ENCODE measurements at places on chromosomes 2 and 18. TPM values are rescaled to one million over a fixed set of nuclear protein-coding genes. Genes with fewer than 3 reads are reported as not detected.

- no peak overlapping the region for H3K4me3 ChIP-seq
- DNase-seq: no peak
- no peak overlapping the region for H3K27ac ChIP-seq
Measured at GRCh38 chr2:205806143-205806905, 124.0 kb downstream of the NRP2 start.

DNA sequence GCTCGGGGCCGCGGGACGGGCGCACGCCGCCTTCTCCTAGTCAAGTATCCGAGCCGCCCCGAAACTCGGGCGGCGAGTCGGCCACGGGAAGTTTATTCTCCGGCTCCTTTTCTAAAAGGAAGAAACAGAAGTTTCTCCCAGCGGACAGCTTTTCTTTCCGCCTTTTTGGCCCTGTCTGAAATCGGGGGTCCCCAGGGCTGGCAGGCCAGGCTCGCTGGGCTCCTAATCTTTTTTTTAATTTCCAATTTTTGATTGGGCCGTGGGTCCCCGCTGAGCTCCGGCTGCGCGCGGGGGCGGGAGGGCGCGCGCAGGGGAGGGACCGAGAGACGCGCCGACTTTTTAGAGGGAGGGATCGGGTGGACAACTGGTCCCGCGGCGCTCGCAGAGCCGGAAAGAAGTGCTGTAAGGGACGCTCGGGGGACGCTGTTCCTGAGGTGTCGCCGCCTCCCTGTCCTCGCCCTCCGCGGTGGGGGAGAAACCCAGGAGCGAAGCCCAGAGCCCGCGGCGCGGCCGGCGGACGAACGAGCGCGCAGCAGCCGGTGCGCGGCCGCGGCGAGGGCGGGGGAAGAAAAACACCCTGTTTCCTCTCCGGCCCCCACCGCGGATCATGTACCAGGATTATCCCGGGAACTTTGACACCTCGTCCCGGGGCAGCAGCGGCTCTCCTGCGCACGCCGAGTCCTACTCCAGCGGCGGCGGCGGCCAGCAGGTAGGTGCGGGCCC, 617 bp downstream of the FOSL2 start:
- peaks cover 30% of the 10 kb centered on the region for H3K4me1 ChIP-seq
- no peak overlapping the region for H3K4me3 ChIP-seq
- peaks cover 11% of the 10 kb centered on the region for H3K36me3 ChIP-seq
- H3K27ac ChIP-seq: no peak overlapping the region

DNA sequence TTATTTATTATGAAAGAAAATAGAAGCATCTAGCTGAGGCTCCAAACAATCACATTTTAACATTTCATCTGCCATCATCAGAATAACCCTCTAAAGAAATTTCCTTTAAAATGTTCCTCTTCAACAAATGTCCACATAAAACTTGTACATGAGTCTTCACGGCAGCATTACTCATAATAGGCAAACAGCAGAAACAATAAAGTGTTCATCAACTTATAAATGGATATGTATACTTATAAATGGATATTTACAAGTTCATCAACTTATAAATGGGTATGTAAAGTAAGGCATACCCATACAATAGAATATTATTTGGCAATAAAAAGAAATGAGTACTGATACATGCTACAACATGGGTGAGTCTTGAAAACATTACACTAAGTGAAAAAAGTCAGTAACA, 33.5 kb upstream of the ASNSD1 start:
- no peaks in the 10 kb centered on the region for H3K27me3 ChIP-seq
- H3K36me3 ChIP-seq: no peaks in the 10 kb centered on the region
- peaks cover 24% of the 10 kb centered on the region for H3K4me1 ChIP-seq

GRCh38 chr2:234569776-234570430, 73.0 kb upstream of the ARL4C start:
- peaks cover 18% of the 10 kb centered on the region for H3K27me3 ChIP-seq
- H3K4me3 ChIP-seq: no peak overlapping the region
- no peak overlapping the region for H3K27ac ChIP-seq
- DNase-seq: no peak

- no peak for DNase-seq
- peak overlapping the region; percentile 48 for H3K4me3 ChIP-seq
- no peaks in the 10 kb centered on the region for H3K36me3 ChIP-seq
Measured at GRCh38 chr2:96914332-96914731, 44.5 kb upstream of the SEMA4C start.

DNA sequence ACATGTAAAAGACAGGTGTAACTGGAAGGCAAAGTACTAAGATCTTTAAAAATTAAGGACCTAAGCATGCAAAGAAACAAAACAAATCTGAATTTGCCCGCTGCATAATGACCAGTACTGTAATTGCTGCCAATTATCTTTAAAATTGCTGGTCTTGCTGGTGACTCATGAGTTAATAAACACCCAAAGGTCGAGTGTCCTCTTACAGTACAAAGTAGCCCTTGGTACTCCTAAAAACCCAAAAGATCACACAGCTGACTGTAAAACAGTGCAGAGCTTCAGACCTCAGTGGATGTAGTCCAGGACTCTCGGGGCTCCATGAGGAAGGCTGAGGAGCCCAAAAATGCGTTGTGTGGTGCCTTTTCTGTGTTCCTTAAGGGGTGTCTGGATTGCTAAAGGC, 308.7 kb downstream of the CNTNAP5 start:
- no peaks in the 10 kb centered on the region for H3K4me1 ChIP-seq
- DNase-seq: no peak
- no peak overlapping the region for H3K27ac ChIP-seq
- H3K4me3 ChIP-seq: no peak overlapping the region
- H3K27me3 ChIP-seq: no peaks in the 10 kb centered on the region
- H3K36me3 ChIP-seq: no peaks in the 10 kb centered on the region

DNA sequence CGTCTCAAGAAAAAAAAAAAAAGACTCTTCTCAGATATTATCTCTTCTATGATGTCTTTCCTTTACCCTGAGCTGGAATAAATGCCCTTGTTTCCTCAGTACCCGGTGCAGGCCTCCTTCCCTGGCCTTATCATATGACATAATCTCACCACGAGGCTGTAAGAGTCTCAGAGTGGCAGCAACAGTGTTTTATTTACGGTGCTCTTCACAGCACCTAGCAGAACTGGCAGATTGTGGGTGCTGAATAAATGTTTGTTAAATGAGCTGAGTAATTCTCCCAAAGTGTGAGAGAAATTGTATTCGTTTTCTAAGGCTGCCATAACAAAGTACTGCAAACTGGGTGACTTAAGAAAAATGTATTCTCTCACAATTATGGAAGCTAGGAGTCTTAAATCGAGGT, 82.8 kb upstream of the CD28 start:
- H3K27me3 ChIP-seq: no peaks in the 10 kb centered on the region
- H3K36me3 ChIP-seq: no peaks in the 10 kb centered on the region
- no peak for DNase-seq
- H3K4me1 ChIP-seq: peaks cover 7% of the 10 kb centered on the region
- no peak overlapping the region for H3K27ac ChIP-seq

DNA sequence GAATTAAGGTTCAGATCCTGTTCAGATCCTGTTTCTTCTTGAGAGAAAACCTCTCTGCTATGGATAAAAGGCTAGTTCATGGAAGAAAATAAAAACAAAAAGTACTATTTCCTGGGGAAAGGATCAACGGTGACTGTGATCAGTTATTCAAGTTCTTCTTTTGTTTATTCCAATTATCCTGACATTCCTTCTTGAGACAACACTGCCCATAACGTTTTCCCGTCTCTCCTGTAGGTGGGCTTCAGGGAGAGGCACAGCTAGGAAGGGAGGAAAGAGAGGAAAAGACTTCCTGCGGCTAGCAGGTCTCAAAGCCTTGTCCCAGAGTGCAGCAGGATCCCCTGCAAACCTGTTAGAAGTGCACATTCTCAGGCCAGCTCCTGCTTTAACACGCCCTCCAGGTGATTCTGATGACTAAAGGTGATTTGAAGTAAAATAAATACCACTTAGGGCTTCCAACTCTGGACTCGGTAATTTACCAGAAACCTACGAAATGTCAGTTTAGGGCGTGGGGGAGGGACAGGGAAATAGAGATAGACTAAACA, 4.5 kb upstream of the FHL2 start:
- DNase-seq: no peak
- H3K27ac ChIP-seq: no peak overlapping the region
- peaks cover 12% of the 10 kb centered on the region for H3K27me3 ChIP-seq

- DNase-seq: no peak
- no peaks in the 10 kb centered on the region for H3K36me3 ChIP-seq
- no peaks in the 10 kb centered on the region for H3K4me1 ChIP-seq
Measured at GRCh38 chr2:118991554-118991953, 49.6 kb downstream of the MARCO start.

The GDF7 gene
- not detected for total RNA-seq

All from activated naive CD4-positive, alpha-beta T cell treated with anti-CD3 and anti-CD28 coated beads for 36 hours (primary cell).